ENCODE measurements at places on chromosomes 12 and 14. TPM values are rescaled to one million over a fixed set of nuclear protein-coding genes. Genes with fewer than 3 reads are reported as not detected.

SPATA7 gene
- 10.8 TPM for total RNA-seq

SMIM41 gene
- total RNA-seq: not detected

PTPN6 gene
- total RNA-seq: 31.3 TPM

ERP27 gene
- 0.07 TPM for total RNA-seq

PTCSC3 gene
- not detected for total RNA-seq

DHRS2 gene
- 5.8 TPM for total RNA-seq

FOXM1 gene
- total RNA-seq: 12.2 TPM

CATSPERB gene
- 0.07 TPM for total RNA-seq

ACOT6 gene
- total RNA-seq: not detected

TTC9 gene
- 16.5 TPM for total RNA-seq

HOXC12 gene
- not detected for total RNA-seq

SERPINA12 gene
- total RNA-seq: not detected

RFLNA gene
- 0.54 TPM for total RNA-seq

SERPINA5 gene
- total RNA-seq: 1.9 TPM

DBX2 gene
- total RNA-seq: not detected

BTG1 gene
- total RNA-seq: 52.4 TPM

SPPL3 gene
- total RNA-seq: 22.3 TPM

ZFHX2 gene
- total RNA-seq: 2.6 TPM

POTEM gene
- not detected for total RNA-seq

IFNG-AS1 gene
- not detected for total RNA-seq

DEPDC4 gene
- total RNA-seq: 0.14 TPM

CPNE8 gene
- total RNA-seq: 8.0 TPM

DHRS4L2 gene
- 6.4 TPM for total RNA-seq

CLECL1 gene
- total RNA-seq: not detected

SRRM4 gene
- 0.42 TPM for total RNA-seq

MMP14 gene
- 669 TPM for total RNA-seq

TMEM121 gene
- 10.1 TPM for total RNA-seq

KLRF1 gene
- 0.17 TPM for total RNA-seq

CLEC12A gene
- total RNA-seq: not detected

FOXG1 gene
- total RNA-seq: not detected

IFNG gene
- total RNA-seq: not detected

Data from kidney epithelial cell (primary cell).